ENCODE measurements at places on chromosomes 1 and 21.

DNA sequence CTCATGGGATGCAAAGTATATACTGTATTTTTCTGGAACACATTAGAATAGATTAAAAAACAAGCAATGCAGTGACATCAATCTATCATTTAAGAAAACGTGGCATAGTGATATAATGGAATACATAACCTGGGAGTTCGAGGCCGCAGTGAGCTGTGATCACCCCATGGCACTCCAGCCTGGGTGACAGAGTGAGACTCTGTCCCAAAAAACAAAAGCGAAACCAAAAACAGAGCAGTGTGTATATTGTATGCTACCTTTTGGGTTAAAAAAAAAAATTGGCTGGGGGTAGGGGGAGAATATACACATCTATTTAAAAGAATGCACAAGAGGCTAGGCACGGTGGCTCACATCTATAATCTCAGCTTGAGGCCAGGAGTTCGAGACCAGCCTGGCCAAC lies 13.5 kb downstream of the SLC2A1 start:
- no peak for DNase-seq

DNA sequence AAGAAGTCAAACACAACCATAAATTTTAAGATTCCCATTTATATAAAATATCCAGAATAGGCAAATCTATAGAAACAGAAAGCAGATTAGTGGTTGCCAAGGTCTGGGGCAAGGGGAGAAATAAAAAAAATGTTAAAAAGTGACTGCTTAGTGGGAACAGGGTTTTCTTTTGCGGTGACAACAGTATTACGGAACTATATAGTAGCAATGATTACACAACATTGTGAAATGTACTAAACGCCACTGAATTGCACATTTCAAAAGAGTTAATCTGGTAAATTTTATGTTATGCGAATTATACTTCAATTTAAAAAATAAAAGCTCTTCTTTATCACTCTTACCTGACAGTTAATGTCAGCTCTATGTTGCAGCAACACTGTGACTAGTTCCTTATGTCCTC lies 105.2 kb downstream of the ACBD6 start:
- no peak for DNase-seq

GRCh38 chr1:116871779-116872146 lies 38.0 kb upstream of the PTGFRN start:
- no peak for DNase-seq

- no peak for DNase-seq
Observed at GRCh38 chr1:107870696-107871095, 94.3 kb downstream of the VAV3 start.

DNA sequence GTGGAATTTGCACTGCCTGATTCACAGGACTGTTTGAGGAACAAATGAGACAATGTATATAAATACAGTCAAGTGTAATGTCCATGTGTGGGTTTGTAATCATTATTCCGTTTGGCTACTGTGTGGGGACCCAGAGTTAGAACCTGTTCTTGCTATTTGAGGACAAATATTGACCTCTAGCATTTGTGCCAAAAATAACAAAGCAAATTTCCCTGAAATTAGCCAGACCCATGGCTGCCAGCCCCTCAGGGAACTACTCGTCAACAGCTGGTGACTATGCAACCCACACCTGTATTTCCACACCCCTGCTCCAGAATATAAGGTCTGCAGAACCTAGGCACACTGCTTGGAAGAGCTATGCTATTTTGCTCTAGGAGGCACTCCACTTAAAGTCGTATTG lies 70.7 kb downstream of the KCNJ6 start:
- no peak for DNase-seq

DNA sequence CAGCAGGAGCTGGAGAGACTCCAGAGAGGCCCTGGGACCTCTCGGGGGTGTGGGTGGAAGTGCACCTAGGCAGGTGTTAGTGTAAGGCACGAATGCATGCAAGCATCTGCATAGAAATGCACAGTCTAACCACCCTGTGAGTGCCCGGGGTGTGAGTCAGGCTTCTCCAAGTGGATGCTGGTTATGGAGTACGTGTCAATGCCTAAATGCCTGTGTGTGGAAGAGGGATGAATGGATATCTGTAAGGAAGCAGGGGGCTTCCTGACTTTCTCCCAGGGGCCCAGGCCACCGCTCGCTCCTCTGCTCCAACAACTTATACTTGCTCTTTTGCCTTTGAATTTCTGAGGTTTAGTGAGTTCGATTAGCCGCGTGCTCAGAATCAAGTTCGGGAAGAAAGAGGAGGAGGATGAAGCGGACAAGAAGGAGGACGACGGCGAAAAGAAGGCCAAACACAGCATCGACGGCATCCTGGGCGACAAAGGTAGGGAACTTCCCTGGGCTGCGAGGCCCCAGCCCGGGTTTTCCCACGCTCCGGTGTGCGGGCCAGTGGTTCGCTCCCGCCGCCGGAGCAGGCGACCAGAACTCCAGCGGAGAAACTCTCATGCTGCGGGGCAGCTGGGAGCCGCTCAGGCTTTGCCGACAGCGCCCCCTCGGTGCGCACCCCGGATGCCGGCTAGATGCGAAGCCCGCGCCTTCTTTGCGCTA lies 5.4 kb downstream of the PAX7 start:
- no peak for DNase-seq

DNA sequence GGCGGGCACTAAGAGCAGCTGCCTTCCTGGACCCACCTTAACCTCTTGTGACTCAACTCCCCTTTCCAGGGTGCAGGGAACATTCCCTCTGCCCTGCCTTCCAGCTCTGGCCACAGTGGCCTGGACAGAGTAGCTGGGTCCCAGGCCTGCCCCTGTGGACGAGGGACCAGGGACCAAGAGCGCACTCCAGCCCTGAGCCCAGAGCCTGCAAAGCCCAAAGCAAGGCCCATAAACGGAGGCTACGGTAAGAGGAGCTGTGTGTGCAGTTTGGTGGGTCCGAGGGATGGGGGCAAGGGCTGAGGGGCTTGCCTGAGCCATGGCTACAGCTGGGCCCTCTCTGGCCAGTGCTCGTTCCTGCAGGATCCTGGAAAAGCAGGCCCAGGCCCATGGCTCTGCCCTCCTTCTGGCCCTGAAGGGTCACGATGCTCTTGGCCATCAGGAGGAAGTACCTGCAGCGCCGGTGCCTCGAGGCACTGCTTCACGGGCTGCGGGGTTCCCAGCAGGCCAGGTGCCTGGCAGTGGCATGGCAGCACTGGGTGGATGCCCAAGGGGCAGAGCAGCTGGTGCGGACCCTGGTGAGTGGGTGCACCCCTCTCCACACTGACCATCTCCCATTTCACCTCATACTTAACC lies 17.8 kb downstream of the MTHFR start:
- DNase-seq, result no peak

DNA sequence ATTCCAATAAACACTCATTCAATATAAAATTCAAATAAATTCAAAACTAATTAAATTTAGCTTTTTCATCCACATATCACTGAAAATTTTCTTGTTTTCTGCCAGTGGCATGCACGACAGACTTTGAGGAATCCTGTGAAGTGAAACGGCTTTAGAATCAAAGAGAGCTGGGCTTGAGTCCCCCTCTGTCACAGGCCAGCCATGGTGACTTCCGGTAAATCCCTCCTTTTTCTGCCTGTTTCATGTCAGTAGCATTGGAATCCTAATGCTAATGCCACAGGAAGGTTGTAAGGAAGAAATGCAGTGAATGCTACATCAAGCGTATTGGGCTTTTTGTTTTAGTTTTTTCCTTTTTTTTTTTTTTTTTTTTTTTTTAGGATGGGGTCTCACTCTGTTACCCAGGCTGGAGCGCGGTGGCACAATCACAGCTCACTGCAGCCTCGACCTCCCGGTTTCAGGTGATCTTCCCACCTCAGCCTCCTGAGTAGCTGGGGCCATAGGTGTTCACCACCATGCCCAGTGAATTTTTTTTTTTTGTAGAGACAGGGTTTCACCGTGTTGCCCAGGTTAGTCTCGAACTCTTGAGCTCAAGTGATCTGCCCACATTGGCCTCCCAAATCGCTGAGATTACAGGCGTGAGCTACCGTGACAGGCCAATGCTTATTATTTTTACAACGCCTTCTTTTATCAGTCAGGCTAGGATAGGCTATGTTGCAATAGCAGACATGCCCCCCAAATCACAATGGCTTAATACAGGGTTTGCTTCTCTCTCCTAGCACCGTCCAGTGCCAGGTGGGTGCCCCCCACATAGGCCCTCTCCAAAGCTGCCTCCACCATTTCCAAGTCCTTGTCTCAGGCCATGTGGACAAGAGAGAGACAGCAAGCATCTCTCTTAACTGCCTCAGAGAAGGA lies 3.6 kb upstream of the MATN1 start:
- DNase-seq, result no peak

GRCh38 chr21:41322496-41323382 lies 6.1 kb downstream of the FAM3B start:
- no peak for DNase-seq

Measured in nucleus accumbens (tissue), 56 donors.